ENCODE measurements at places on chromosomes 5 and 9.

GRCh38 chr5:102483736-102484135 lies 15.1 kb downstream of the SLCO6A1 start:
- DNase-seq, result no peak

DNA sequence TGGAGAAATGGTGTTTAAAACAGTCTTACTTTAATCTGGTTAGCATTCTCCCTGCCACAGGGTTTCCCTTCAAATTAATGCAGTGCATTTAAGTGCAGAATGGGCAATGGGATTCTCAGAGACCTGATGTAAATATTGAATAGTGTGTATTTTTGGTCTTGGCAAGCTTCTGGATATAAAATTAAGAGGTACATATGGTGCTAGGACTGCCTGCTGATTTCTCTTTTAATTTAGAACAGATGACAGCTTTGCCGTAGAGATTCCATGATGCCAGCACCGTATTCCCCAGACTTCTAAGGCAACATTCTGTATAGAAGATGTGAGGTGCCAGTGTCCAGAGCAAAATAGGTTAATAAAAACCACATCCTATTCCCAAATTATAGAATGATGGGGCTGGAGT lies 1.9 kb downstream of the MTAP start:
- no peak for DNase-seq

GRCh38 chr9:12368569-12368968 lies 324.6 kb upstream of the TYRP1 start:
- no peak for DNase-seq

DNA sequence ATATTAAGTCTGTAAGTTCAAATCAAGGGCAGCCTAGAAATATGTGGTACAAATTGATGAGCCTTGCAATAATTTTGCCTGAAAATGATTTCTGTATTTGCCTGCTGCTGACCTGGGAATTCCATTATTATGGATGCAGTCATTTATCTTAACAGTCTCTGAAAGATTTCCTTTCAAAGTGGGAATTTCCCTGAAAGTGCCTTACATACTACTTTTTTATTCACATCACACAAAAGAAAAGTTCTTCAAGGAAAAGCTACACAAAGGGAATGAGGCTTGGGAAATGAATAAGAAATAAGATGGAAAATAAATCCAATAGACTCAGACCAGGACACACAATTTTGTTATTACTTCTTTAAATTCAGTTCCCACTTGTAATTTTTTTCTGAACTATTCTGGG lies 537.8 kb upstream of the PTGER4 start:
- no peak for DNase-seq

GRCh38 chr9:96020792-96021550 lies 145.5 kb downstream of the ERCC6L2 start:
- DNase-seq, result peak; percentile 65

GRCh38 chr5:50766967-50767366 lies 100.5 kb downstream of the PARP8 start:
- no peak for DNase-seq

DNA sequence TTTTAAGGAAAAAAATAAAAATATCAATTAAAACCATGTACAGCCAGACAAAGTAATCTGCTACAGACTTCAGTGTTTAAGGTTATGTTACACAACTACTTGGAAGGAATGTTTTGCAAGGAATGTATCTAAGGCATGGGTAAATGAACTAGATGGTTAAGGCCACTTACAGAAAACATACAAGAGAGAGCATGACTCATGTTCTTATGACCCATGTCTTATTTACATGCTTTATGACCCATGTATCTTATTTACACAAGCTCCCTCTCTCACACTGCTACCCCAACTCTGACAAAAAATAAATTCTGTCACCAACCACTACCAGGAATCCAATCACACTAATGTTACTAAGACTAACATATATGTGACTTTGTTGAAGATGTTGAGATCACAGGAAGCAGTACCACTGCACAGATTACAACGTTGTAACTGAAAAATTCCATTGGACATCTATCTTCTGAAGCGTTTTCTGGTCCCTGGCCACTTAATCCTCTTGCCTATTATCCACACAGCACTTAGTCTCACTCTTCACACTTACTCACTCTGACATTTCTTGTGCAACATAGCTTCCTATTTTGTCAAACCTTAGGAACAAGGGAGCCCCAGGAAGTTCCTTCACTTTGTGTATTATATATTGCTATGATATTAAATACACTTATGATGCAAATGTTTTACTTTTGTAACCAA lies 1630.1 kb upstream of the C9orf72 start:
- DNase-seq, result no peak

GRCh38 chr5:11046160-11046559 lies 285.1 kb upstream of the DAP start:
- DNase-seq, result no peak

DNA sequence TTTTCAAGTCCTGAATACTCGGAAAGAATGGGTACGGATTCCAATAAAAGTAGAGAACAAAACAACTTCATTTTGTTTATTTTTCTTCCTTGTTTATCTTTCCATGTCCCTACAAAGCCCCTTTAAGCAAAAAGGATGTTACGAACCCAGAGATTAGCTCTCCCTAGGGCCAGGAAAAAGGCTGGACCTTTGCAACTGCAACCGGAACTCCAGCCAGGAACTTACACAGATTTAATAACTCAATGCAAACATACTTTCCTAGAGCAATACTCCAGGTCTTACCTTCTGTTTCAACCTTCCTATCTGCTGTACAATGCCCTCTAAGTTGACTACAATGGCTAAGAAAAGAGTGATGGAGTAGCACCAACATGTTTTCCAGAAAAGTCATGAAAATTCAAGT lies 7.0 kb downstream of the DENND1A start:
- no peak for DNase-seq

DNA sequence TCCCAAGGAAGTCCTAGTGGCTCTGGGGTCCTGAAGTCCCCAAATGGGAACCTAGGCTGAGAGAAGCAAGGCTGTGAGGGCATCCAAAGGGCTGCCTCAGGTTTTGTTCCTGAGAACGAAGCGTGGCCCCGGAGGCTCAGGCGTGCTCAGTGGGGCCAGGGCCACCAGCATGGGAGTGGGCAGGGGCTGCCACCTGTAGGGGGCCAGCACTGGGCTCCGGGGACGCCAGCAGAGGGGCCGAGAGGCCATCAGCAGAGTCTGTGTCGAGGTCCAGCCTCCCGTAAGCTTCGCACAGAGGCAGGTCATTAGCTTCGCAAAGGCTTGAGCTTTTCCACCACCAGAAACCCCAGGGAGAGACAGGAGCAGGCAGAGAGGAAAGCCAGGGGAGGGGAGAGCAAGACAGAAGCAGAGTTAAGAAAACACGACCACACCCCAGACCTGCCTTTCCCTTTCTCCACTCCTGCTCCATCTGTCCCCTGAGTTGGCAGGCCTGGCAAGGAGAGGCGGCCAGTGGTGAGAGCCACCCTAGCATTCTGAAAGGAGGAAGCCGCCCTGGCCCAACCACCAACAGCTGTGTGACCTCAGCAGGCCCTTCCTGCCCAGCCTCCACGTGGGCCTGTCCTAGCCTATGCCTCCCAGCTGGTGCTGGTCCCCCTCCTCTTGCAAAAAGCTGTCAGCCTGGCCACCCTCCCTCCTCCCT lies 5.5 kb upstream of the SURF6 start:
- DNase-seq, result no peak

DNA sequence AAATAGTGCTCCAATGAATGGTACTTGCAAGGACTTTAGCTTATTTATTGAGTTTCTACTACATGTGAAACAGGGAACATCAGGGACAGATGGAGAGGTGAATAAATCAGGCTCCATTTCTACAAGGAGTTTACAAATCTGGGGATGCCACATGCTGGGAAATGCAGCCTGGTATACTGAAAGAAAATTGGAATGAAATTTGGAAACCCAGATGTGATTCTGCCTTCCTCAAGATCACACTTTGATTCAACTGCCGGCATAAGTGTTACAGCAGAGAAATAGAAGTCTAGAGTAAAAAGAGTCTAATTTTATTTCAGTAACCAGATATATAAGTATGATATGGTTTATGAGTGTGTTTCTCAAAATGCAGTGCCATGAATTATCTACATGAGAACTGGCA lies 1408.4 kb upstream of the C9orf72 start:
- DNase-seq, result no peak

GRCh38 chr9:91211919-91212318 lies 149.8 kb downstream of the AUH start:
- DNase-seq, result no peak

DNA sequence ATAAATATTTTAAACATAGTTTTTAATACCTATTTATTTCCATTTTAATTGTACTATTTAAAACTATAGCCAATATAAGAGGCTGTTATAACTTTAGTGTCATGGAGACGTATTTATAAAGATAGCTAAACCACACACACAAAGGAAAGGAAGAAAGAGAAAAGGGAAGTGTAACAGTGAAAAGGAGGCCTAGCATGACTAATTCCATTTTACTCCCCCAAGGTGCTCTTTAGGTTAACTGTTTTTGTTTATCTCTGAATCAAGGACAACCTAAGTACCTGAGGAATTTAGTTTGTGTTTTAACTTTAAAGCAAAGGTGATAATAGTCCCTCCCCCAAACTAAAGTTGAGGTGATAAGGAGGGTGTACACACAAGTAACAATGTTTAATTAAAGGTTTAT lies 1188.9 kb upstream of the C9orf72 start:
- no peak for DNase-seq

GRCh38 chr5:125057912-125058826 lies 311.7 kb upstream of the ZNF608 start:
- DNase-seq, result no peak

DNA sequence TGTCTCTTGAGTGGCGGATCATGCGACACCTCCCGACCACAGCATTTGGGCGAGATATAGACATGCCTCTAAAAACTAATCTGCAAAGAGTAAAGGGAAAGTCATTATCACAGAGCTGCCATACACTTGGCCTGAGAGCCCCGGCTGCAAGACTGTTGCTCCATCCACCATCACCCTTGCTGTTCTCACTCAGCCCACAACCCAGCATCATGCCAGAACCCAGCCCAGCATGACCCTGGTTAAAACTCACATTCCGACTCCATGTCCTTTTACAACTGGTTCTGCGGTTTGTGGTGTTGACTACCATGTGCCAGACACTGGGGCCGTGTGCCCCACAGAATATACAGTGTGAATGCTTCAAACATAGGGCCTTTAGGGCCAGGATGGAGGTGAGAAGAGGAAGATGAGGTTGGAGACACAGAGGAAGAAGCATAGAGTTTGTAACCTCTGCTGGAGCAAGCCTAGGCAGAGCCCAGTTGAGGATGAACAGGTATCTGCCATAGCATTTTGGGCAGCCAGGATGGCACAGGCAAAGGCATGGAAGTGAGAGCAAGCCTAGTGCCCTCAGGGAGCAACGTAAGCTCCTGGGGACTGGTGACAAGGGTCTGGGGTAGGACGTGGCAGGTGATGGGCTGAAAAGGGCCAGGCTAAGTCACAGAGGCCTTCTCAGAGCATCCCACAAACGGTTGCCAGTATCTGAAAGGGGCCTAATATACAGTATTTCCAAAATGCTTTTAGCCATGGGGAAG lies 37.5 kb upstream of the SMU1 start:
- no peak for DNase-seq

DNA sequence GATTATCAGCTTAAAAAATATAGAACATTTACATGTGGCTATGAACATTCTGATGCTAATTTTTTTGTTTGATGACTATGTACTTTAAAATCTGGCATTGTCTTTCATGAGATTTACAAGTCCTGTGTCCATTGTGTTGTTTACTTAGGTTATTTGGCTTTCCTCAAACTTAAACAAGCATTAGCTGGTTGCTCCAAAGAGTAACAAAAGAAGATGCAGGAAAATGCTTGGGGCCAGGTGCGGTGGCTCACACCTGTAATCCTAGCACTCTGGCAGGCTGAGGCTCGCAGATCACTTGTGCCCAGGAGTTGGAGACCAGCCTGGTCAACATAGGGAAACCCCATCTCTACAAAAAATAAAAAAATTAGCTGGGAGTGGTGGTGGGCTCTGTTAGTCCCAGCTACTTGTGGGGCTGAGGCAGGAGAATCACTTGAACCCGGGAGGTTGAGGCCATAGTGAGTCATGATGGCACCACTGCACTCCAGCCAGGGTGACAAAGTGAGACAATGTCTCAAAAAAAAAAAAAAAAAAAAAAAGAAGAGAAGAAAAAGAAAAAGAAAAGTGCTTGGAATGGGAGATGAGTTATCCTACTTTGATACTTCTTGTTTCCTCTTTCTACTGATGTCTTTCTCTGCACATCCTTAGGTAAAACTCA lies 39.7 kb downstream of the PAM start:
- no peak for DNase-seq

GRCh38 chr9:3032898-3033297 lies 189.0 kb upstream of the PUM3 start:
- no peak for DNase-seq

- DNase-seq, result no peak
These were observed 131.8 kb downstream of the PCSK5 start for GRCh38 chr9:76022317-76022716.

- DNase-seq, result no peak
These were observed 24.0 kb downstream of the PTGES2 start for GRCh38 chr9:128103589-128103962.

DNA sequence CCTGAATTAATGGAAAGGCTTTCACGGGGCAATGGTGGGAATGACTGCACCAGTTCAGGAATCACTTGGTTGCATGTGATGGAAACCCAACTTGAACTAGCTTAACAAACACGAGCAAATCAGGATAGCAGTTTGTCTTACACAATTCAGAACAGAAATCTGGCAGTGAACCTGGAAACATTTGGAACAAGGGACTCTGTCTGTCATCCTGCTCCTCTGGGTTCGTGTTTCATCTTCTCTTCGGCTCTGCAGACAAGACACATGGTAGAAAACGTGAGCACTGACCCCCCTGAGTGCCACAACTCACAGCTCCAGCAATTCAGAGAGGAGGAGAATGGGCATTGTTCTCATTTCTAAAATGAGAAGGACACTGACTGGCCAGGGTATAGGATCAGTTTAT lies 218.1 kb upstream of the NREP start:
- no peak for DNase-seq

GRCh38 chr9:90684106-90684505 lies 41.5 kb upstream of the DIRAS2 start:
- DNase-seq, result no peak

DNA sequence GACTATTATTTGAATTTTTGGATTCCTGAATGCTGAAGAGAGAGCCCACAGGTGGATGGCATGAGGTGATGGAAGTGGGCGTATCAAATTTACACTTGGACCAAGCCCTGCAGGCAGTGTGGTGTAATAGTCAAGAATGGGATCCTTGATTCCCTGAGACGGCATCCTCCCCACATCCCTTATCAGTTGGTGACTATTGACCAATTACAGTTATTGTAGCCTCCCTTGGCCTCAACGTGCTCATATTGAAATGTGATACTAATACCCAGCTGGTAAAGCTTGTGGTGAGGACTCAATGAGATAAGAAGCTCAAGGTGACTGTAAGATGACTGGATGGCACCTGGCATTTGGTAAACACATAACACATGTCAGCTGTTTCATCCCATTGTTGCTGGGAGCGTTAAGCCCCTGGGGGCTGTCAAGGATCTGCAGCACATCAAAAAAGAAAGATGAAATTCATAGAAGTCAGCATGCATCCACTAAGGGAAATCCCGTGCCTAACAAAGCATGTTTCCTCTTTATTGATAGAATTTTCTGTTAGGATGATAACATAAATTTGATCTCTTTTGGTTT lies 65.6 kb upstream of the IRX2 start:
- DNase-seq, result no peak

GRCh38 chr5:161165998-161166660 lies 314.1 kb upstream of the ATP10B start:
- no peak for DNase-seq
